ENCODE measurements at places on chromosomes 3 and 15.

GRCh38 chr15:60026555-60026954 lies 22.4 kb downstream of the FOXB1 start:
- DNase-seq: no peak

- DNase-seq: peak; percentile 91
These were observed 50.2 kb downstream of the CHP1 start for GRCh38 chr15:41281236-41281635.

DNA sequence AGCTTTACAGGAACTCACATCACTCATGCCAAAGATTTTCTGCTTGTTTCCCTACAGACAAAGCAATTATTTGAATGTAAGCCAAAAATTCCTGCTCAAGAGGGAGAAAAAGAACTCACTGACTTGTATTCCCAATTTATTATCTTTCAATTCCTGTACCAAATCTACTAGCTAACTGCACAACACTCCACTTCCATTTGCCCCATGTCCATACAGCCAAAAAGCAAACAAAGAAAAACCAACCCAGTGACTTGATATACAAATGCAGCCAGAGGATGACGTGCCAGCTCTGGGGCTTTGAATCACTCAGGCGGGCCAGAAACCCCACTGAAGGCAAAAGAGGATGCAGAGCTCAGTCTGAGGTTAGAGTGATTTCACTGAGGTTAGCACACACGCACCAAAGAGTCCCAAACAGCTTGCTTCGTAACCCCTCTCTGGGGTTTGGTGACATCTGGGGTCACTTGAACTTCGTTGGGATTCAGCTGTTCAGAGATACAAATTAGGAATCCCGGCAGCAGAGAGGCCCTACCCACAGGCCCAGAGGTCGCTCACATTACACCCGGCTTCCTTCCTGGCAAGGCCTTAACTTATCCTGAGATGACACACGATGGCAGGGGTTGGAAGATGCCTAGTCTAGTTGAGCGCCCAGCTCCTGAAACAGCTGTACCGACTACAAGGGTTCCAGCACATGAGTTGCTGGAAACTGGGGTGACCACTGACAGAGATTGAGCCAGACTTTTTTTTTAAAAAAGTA lies 1.6 kb downstream of the RFTN1 start:
- DNase-seq: peak; percentile 89

GRCh38 chr3:15333099-15333955 lies 941 bp upstream of the SH3BP5 start:
- no peak for DNase-seq

- no peak for DNase-seq
These were observed 364.1 kb downstream of the CGGBP1 start for GRCh38 chr3:87694678-87695077.

DNA sequence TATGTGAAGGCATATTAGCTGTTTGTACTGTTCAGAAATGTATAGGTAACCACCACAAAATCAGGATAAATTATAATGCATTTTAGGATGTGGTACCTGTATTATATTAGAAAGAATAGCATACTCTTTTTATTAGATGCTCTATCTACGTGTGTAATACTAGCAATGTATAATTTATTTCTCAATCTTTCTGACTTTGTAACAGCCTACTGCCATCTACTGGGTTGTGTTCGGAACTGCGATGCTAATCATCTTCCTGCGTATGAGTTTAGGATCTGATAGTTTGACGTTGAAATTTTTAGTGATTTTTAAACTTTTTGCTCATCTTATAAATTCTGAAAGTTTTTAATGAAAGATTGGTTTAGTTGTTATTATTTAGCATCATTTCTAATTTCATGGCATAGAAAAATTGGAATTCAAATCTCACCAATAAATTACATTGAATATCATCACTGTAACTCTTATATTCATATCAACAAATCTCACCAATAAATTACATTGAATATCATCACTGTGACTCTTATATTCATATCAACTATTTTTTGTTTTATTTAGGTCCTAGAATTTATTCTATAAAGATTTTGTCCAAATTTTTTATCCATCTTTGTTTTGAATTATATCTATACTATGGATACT lies 322.7 kb upstream of the ZNF717 start:
- peak; percentile 26 for DNase-seq

DNA sequence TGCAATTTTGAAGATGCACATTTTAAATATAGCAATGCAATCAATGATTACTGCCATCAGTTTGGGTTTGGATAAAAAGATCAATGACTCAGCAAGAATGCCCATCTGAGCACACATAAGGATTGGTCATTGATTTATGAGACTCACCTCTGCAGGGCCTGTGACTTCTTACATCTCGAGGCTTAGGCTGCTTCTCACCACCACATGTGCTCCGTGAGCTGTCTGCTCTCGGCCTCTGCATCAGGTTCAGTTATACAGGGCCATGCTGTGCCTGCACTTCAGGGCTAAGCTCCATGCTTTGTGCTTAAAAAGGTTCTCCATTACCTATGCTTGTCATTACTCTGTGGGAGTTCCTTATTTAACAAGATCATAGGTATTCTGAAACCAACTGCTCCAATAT lies 887.5 kb downstream of the DIPK2A start:
- no peak for DNase-seq

- DNase-seq: peak; percentile 77
These were observed 15.1 kb downstream of the CSPG4 start for GRCh38 chr15:75697523-75697922.

- peak; percentile 100 for DNase-seq
These were observed 241.8 kb upstream of the LRTM1 start for GRCh38 chr3:55169608-55170072.

- no peak for DNase-seq
These were observed 3.5 kb upstream of the HHATL start for GRCh38 chr3:42705962-42706585.

DNA sequence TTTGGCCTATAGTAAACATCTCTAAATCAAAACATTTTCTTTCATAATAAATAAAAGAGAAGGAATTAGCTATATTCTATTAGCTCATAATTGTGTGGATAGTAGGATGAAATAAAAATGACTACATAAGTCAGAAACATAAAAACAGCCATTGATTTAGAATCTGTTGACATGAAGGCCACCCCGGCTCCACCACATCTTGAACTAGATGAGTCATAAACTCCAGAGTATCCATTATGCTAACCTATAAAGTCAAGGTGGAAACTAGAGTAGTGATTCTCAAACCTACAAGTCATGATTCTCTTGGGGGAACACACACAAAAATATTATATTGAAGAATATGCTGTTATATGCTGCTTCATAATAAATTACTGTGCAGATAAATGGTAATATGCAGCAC lies 831.0 kb downstream of the TUSC7 start:
- no peak for DNase-seq

GRCh38 chr15:69893863-69894262 lies 203.9 kb downstream of the TLE3 start:
- DNase-seq: peak; percentile 83

- DNase-seq: peak; percentile 67
These were observed 213.0 kb downstream of the FMN1 start for GRCh38 chr15:32981536-32981935.

DNA sequence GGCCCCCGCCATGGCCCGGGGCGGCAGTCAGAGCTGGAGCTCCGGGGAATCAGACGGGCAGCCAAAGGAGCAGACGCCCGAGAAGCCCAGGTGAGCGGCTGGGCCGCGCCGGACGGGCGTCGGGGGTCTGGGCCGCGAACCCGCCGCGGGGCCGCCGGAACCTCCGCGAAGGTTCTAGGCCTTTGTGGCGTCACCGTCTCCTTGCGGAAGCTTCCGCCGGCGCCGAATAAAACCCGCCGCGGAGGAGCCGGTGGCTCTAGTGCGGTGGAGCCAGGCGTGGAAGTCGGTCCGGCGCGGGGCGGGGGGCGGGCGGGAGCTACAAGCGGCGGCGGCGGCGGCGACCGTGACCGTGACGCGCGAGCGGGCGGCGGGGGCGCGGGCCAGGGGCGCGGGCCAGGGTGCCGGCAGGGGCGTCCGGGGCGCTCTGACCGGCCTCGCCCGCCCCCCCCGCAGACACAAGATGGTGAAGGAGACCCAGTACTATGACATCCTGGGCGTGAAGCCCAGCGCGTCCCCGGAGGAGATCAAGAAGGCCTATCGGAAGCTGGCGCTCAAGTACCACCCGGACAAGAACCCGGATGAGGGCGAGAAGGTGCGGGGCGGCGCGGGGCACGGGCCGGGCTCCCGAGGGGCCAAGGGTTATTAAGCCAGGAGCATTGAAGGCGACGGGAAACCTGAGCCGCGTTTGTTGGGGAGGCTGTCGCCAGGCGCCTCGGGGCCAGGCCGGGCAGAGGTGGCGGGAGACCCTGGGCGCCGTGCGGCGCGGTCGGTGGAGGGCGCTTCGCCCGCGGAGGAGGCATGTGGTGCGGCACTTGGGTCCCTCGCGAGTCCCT lies at the start of gene DNAJA4:
DNAJA4 (plus strand) TSS at position 259 of the 833 bp plus-strand sequence; CDS start at position 461, 202 bp downstream.
- DNase-seq: peak; percentile 36

GRCh38 chr15:65824941-65825544 lies 33.0 kb upstream of the DENND4A start:
- peak; percentile 43 for DNase-seq

- DNase-seq: peak; percentile 12
These were observed 229.7 kb downstream of the ISL2 start for GRCh38 chr15:76566276-76566675.

DNA sequence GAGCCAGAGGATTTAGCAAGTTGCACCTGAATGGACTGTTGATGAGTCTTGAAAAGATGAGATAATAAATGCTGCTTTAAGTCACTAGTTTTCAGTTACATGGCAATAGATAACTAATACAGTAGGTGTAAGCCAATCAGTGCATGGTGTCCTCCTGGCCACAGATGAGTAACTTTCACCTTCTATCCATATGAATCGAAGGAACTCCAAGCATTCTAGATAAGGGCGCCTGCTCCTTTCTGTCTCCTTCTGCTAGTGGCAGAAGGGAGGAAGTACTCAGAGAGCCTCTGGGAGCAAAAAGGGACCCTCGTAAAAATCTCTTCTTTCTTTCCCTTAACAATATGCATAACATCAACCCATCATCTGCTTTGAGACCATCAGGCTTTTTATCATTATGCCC lies 37.3 kb downstream of the TM6SF1 start:
- no peak for DNase-seq

GRCh38 chr15:77816983-77817382 lies 184.3 kb upstream of the LINGO1 start:
- no peak for DNase-seq

GRCh38 chr15:90213122-90213817 lies 12.1 kb downstream of the SEMA4B start:
- no peak for DNase-seq

GRCh38 chr15:77609558-77609957 lies 23.2 kb downstream of the LINGO1 start:
- DNase-seq: no peak

GRCh38 chr15:74589826-74590225 lies 25.8 kb upstream of the CLK3 start:
- DNase-seq: peak; percentile 56

DNA sequence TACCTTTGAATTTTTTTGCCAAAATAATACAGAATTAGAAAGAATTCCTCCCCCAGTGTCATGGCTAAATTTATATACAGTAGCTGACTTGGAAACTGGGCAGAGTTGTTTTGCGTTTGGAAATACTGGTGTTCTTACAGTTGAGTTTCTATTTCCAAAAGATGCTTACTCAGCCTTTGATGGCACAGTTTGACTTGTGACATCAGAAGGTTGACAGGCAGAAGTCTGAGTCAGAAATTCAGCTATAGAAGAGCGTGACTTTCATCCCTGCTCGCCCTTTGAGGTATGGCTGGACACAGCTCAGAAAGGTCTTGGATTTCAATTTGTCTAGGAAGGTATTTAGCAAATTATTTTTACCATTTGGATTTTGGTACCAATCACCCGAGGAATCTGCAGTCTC lies 175.8 kb downstream of the VGLL4 start:
- no peak for DNase-seq

DNA sequence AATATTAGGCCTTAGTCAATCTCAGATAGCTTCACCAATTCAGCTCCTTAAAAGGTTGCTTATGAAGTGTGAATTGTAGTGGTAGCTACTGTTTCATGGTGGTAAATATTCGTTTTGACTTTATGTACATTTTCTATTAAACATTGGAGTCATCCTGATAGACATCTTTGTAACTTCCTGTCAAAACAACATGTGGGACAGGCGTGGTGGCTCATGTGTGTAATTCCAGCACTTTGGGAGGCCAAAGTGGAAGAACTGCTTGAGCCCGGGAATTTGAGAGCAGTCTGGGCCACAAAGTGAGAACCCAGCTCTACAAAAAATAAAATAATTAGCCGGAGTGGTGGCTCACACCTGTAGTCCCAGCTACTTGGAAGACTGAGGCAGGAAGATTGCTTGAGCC lies 2.0 kb upstream of the TRIM59 start:
- DNase-seq: peak; percentile 76

DNA sequence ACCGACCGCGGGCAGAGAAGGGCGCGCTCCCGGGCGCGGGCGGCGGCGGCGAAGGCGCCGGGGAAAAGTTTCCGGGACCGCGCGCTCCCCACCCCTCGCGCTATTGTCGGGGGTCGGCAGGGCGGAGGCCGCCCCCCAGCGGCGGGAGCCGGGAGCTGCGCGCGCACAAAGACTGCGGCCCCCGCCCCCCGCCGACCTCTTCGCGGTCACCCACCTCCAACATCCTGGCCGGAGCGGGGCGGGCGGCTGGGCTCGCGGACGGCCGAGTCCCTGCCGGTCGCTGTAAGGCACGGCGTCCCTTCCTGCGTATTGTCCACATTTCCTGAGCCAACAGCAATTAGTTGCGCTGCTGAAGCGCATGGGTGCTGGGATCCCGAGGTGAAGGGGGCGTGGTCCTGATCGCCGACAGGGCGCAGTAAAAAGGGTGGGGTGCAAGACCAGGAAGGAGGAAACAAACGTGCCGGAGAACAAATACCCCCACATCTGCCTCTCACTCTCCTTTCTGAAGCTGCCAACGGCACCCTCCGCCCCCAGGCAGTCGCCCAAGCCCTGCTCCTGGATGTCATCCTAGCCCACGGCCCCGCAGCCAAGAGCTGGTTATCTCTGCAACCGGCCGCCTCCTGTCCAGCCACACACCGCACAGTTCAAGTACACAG lies at the start of gene TMEM44:
TMEM44 (minus strand) TSS at position 71 of the 656 bp plus-strand sequence. CDS start 204 bp downstream, outside the sequence.
- DNase-seq: peak; percentile 87

GRCh38 chr15:32844118-32844711 lies 126.4 kb downstream of the GREM1 start:
- DNase-seq: peak; percentile 59

- DNase-seq: peak; percentile 60
These were observed 828 bp upstream of the ATOSA start for GRCh38 chr15:52680041-52680391.

DNA sequence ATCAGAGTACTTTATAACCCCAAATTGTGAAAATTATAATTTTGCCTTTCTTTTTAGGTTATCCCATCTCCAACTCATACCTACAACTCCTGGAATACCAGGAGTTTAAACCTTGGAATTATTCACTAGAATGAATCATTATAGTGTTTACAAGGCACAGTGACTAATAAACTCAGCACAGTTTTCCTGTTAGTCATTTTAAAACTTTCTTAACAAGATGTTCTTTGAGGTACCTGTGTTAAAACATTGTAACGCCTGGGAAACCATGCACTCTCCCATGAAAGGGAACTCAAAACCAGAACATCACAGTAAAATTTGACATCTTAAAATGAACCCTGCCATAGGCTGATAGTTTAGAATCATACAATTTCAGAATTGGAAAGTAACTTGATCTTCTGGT lies 132.4 kb upstream of the OSTN start:
- peak; percentile 57 for DNase-seq

All from EH (cell line).